KBM-7 (cell line): ENCODE measurements at places on chromosomes 12 and 14.

- peak; percentile 28 for DNase-seq
Measured at GRCh38 chr14:64971943-64972791, at the start of gene RAB15. RAB15 (minus strand) TSS chr14:64972336; CDS start chr14:64972076, 260 bp downstream.

DNA sequence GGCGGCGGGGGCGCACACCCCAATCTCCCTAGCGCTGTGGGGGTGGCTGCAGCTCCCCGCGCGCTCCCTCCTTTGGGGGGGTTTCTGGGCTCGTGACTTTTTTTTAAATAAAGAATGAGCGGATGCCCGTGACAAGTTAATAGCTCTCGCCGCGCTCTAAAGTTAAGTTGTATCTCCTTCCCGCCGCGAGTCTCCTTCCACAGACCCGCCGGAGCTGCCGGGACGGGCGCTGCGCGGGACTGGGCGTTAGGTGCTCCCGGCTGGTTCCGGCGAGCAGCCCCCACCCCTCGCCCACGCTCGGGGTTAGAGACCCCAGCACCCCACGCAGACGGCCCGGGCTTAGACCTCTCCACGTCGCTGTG lies 82.6 kb upstream of the HMGA2 start:
- no peak for DNase-seq

DNA sequence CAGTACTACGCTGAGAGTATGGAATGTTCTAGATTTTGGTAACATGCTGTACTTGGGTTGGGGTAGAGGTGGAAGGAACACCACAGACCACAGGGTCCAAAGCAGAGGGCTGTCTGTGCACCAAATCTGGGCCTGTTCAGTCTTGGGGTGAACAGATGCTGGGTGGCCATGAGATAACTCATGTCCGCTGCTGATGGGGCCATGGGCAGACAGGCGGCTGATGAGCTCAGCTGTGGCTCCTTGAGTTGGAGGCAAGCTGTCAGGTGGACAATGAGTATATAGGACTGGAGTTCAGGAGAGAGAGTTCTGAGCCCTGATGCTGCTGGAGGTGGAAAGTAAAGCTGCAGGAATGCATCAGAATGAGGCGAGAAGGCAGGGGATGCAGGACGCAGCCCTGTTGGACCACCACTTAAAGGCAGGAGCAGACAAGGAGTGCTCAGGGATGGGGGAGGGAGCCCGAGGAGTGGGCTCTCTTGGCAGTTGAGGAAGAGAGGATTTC lies 6.2 kb downstream of the SMIM41 start:
- DNase-seq = no peak

DNA sequence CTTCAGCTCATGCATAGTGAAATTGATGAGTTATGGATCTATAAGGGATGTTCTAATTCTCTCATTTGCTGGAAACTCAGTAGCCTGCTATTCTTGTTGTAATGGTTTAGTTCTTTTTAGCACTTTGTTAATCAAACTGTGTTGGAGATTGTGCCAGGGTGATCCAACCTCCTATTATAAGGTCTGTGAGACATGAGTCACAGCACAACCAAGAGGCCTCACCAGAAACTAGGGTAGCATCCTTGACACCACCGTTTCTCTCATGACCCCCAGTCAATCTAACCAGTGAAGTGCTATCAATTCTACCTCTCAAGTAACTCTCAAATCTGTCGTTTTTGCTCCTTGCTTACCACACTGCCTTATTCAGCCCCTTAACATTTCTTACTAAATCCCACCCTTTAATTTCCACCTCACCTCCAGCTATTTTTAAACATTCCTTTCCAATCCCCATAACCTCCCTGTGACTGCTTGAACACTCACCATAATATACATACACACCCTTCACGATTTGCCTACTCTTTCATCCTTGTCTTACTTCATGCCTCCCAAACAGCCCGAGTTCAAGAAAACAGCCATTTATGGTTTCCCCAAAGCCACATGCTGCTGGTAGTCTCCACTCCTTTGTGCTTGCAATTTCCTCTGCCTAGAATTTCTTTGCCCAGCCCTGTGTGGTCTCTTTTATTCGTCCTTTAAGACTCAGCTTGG lies 53.9 kb upstream of the NUDT4 start:
- no peak for DNase-seq

- no peak for DNase-seq
Measured at GRCh38 chr14:63180011-63180410, 24.2 kb upstream of the RHOJ start.

DNA sequence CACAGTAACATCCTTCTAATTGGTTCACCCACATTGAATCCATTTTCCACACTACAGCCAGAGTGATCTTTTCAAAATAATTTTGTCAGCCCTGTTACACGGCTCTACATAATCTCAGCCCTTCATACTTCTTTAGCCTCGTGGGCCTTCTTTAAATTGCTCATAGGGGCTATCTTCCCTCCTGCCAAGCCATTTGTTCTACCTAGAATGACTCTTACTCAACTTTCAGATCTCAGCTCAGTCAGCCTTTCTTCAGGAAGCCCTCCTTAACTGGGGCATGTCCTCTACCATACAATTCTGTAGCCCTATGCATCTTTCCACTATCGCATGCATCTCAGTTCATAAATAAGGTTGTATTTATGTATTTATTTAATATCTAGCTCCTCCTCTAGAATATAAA lies 39.7 kb downstream of the CEP128 start:
- DNase-seq = no peak

- DNase-seq = no peak
Measured at GRCh38 chr14:31263485-31264133, 56.0 kb upstream of the HECTD1 start.

- DNase-seq = no peak
Measured at GRCh38 chr14:85040046-85040685, 489.8 kb upstream of the FLRT2 start.
